Panc1 (cell line): ENCODE measurements at places on chromosomes 13 and 19.

- no peaks in the 10 kb centered on the region for H3K4me1 ChIP-seq
- no peaks in the 10 kb centered on the region for H3K36me3 ChIP-seq
- no peak overlapping the region for H3K4me3 ChIP-seq
- H3K27ac ChIP-seq, result no peak overlapping the region
- DNase-seq, result no peak
Measured at GRCh38 chr13:47869776-47870175, 131.3 kb downstream of the SUCLA2 start.

DNA sequence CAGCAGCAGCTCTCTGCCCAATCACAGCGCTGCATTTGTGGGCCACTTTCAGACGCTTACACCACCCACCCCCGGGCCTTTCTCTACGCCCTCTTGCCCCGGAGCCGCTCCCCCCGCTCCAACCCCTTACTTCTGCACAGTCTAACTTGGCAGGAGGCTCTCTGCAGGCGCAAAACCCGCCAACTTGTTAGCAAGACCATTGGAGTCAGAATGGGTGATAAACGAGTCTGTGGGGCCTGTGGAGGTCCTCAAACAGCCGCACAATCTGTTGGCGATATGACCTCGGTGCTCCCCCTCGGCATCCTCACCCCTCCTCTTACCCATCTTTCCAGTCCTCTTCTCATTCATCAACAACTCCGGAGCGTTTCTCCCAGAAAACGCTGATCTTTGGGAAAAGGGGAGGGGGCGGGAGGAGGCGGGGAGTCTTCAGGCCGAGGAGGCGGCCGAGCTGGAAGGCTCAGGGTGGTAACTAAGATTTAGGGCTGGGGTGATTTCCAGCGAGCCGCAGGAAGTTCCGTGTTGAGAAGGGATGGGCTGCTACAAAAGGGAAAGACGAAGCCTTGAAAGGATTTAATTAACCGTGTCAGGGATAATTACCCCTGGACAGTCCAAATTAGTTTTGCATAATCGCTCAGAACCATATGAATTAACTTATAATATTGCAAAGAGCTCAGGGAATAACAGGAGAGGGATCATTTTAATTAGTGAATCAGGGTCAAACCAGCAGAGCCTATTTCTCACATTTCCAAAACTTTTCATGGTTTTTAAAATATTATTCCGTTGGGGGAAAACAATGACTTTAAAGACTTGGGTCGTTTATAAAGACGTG lies 4.1 kb downstream of the SOX21 start:
- H3K4me3 ChIP-seq, result peak overlapping the region; percentile 34; the same call in 1 of the 2 replicates
- H3K36me3 ChIP-seq, result no peaks in the 10 kb centered on the region
- H3K4me1 ChIP-seq, result peaks cover 4% of the 10 kb centered on the region; the same call in 1 of the 2 replicates
- DNase-seq, result no peak
- no peak overlapping the region for H3K27ac ChIP-seq

DNA sequence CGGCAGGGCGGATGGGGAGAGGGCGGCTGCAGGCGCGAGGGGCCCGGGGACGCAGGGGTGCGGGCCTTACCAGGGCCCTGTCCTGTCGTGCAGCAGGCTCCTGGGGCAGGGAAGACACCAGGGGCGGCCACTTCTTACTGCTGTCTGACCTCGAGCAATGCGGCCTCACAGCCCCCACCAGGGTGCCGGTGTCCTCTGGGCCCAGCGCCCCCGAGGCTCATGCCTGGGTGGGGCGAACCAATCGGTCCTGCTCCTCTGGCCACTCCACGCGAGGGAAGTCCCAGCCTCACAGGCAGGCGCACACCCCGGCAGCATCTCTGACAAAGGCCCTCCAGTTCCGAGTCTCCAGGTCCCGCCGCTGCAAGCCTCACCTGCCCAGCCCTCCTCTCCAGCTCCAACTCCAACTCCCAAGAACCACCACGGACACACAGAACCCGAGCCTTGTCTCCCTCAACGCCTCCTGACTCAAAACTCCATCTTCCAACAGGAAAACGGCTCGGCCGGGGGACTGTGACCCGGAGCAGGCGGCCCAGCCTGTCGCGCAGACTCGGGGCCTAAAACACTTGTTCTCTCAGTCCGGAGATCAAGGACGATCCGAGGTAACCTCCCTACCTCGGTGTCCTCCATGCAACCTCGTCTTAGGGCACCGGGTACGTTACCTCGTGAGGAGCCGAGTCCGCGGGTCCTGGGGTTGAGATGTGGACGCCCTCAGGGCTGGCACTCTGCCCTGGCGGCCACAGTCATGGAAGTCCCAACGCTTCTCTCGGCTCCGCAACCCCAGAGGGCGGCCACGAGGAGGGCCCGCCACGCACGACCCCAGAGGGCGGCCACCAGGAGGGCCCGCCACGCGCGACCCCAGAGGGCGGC lies 6.5 kb downstream of the FGF22 start:
- H3K4me1 ChIP-seq, result no peaks in the 10 kb centered on the region
- DNase-seq, result no peak
- no peaks in the 10 kb centered on the region; the same call in 1 of the 2 replicates for H3K36me3 ChIP-seq
- H3K27ac ChIP-seq, result no peak overlapping the region
- no peak overlapping the region for H3K4me3 ChIP-seq

DNA sequence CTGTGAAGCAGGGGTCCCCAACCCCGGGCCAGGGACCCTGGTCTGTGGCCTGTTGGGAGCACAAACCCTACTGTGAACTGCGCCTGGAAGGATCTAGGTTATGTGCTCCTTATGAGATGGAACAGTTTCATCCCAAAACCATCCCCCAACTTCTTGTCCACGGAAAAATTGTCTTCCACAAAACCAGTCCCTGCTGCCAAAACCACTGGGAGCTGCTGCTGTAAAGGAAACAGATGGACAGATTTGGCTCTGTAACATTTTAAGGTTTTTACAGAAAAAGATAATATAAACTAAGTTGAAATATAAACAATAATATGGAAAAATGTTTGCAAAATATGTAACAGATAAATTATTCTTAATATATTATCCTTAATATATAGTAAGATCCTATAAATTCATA lies 73.7 kb downstream of the COG6 start:
- H3K27ac ChIP-seq, result no peak overlapping the region
- no peaks in the 10 kb centered on the region for H3K27me3 ChIP-seq
- no peaks in the 10 kb centered on the region for H3K4me1 ChIP-seq
- H3K36me3 ChIP-seq, result no peaks in the 10 kb centered on the region; the same call in 1 of the 2 replicates
- no peak overlapping the region for H3K4me3 ChIP-seq
- no peak for DNase-seq

DNA sequence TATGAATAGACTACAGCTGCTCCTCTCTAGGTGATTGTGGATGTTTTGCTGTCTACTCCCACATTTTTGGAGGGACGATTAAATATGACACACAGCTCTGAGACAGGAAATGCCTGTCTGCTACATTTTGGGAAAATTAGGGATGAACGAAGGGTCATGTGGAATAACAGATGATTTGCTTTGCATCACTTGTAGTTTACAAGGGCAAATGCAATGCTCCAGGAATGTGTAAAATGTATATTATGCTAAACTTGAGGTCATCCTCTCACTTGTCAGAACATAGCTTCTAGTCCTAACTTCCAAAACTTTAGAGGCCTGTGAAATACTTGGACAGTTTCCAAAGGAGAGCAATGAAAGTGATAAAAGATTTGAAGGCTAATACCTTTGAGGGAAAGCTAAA lies 284.2 kb upstream of the DACH1 start:
- no peak overlapping the region for H3K27ac ChIP-seq
- no peak overlapping the region for H3K4me3 ChIP-seq
- H3K4me1 ChIP-seq, result no peaks in the 10 kb centered on the region
- no peaks in the 10 kb centered on the region for H3K36me3 ChIP-seq

GRCh38 chr13:50257646-50258045 lies 242.4 kb downstream of the KCNRG start:
- H3K4me3 ChIP-seq, result no peak overlapping the region
- no peaks in the 10 kb centered on the region for H3K4me1 ChIP-seq
- DNase-seq, result no peak
- no peak overlapping the region; the same call in 1 of the 2 replicates for H3K27ac ChIP-seq

DNA sequence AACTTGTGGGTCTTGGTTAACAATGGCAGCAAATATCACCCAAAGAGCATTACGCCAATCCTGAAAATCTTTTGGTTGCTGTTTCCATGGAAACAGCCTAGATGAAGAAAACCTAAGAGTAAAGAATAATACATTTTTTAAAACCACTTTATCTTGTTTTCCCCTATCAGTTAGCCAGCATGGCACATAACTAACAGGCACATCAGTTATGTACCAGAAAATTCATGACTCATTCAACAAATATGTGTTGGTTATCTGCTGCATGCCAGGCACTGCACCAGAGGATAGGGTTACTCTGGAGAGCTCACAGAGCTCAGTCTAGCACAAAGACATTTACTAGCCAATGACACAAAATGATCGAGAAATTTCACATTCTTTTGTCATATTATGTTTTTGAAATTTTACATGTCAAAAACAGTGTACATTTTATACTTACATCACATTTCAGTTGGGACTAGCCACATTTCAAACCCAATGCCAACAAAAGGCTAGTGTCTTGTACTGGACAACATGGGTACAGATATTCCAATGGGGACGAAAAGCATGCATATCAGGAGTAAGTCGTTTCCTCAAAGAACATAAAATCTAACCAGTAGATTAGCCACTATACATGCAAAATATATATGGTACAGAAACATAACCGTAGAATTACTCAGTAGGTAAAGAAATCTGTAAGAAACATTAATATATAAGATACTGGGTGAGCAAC lies 20.3 kb downstream of the LNX2 start:
- H3K27ac ChIP-seq, result peak overlapping the region; percentile 36; the same call in 1 of the 2 replicates
- H3K4me1 ChIP-seq, result peaks cover 17% of the 10 kb centered on the region

- no peaks in the 10 kb centered on the region for H3K27me3 ChIP-seq
- H3K4me3 ChIP-seq, result no peak overlapping the region
- no peak for DNase-seq
Measured at GRCh38 chr13:48731001-48731658, 77.4 kb downstream of the CYSLTR2 start.
